Peyer's patch (tissue), 4 donors: ENCODE measurements at places on chromosomes 6 and 20.

GRCh38 chr6:158503846-158504245 is 56.0 kb upstream of the TMEM181 start:
- no peak for DNase-seq

DNA sequence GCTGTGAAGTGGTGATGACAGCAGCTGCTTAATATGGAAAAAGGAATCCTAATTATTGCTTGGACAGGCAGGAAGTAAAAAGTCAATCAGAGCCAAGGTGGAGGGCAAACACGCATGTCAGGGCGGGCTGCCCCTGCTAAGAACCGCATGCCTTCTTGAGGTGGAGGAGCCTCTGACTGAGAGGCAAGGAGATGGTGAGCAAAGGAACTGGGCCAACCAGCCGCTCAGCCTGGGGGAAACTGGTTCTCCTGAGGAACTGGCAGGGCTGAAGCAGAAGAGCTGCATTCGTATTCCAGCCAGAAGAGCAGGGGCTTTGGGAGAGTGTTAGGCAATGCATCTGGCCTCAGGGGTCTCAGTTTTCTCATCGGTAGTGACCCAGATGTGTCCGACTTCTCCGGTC is 13.1 kb upstream of the MLN start:
- no peak for DNase-seq

- no peak for DNase-seq
Observed at GRCh38 chr6:100099189-100100074, 105.4 kb upstream of the MCHR2 start.

- DNase-seq: no peak
Observed at GRCh38 chr6:39669973-39670342, 55.2 kb downstream of the KIF6 start.

- no peak for DNase-seq
Observed at GRCh38 chr20:60494476-60494875, 536.3 kb downstream of the CDH26 start.

DNA sequence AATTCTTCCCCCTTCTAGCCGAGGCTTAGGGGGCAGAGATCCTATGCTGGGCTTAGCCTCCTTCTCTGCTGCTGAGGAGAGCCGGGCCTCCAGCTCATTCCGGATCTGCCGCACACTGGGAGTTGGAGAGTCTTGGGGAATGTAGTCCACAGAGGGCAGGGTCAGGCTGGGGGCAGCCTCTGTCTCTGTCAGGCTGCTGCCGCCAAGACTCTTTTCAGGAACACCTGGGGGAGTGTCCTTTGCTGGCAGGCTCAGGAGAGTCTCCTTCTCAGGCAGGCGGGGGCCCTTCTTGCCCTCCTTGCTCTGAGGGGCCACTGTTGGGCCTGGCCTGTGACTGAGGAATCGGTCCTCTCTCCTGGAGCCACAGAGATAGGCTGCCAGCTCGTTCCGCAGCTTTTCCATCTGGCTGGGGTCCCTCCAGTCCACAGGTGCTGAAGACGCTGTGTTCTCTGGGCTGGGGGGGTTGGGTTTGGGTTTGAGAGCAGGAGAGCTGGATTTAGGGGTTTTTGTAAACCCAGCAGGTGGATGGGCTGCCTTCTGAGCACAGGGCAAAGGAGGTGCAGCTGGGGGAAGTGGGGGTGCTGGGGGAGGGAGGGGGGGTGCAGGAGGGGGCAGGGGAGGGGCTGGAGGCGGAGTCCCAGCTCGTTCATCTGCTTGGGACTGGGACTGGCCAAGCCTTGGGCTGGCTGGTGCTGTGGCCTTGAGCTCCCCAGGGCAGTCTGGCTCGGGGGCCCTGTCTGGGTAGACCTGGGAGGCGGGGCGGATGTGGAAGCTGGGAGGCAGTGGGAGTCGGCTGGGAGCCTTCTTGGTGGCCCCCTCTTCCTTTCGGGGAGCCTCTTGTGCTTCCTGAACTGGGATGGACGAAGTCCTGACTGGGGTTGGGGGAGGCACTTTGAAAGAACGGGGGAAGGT is 36.1 kb downstream of the C6orf132 start:
- no peak for DNase-seq
